ENCODE measurements at places on chromosomes 3 and 15. TPM values are rescaled to one million over a fixed set of nuclear protein-coding genes. Genes with fewer than 3 reads are reported as not detected.

The ZIC4 gene
- not detected for total RNA-seq

The OR5AC2 gene
- not detected for total RNA-seq

The XCR1 gene
- total RNA-seq, result not detected

The ASB14 gene
- total RNA-seq, result not detected

The CHRM5 gene
- total RNA-seq, result not detected

The CTXN2 gene
- total RNA-seq, result not detected

The TP63 gene
- total RNA-seq, result 0.07 TPM

The AADACL2 gene
- total RNA-seq, result not detected

The TMEM108 gene
- total RNA-seq, result not detected

The IGSF11 gene
- total RNA-seq, result 0.07 TPM

The SAXO2 gene
- 1.1 TPM for total RNA-seq

The ZNF620 gene
- total RNA-seq, result 2.5 TPM

The IQSEC1 gene
- 39.2 TPM for total RNA-seq

The CDCP1 gene
- total RNA-seq, result 0.36 TPM

The OR5H14 gene
- total RNA-seq, result not detected

The CHD2 gene
- total RNA-seq, result 124 TPM

The GPR87 gene
- total RNA-seq, result not detected

The TFRC gene
- 524 TPM for total RNA-seq

The MAP6D1 gene
- total RNA-seq, result 4.3 TPM

The NOX5 gene
- not detected for total RNA-seq

The KNL1 gene
- total RNA-seq, result 22.8 TPM

The SAMMSON gene
- not detected for total RNA-seq

The MYO1E gene
- total RNA-seq, result 20.3 TPM

The ZKSCAN7 gene
- 4.0 TPM for total RNA-seq

The ADAMTS9 gene
- not detected for total RNA-seq

The GABRR3 gene
- total RNA-seq, result not detected

The CYP8B1 gene
- not detected for total RNA-seq

The ERC2 gene
- 0.52 TPM for total RNA-seq

The THPO gene
- not detected for total RNA-seq

The CP gene
- total RNA-seq, result not detected

The PDIA3 gene
- total RNA-seq, result 213 TPM

The CKMT1B gene
- total RNA-seq, result 0.18 TPM

The CCR2 gene
- total RNA-seq, result 0.83 TPM

The CCR3 gene
- not detected for total RNA-seq

Measured in activated CD8-positive, alpha-beta T cell treated with anti-CD3 and anti-CD28 coated beads for 36 hours (primary cell).